Activated CD4-positive, alpha-beta memory T cell treated with anti-CD3 and anti-CD28 coated beads for 36 hours (primary cell): ENCODE measurements at places on chromosomes 3 and 15. TPM values are rescaled to one million over a fixed set of nuclear protein-coding genes. Genes with fewer than 3 reads are reported as not detected.

DNA sequence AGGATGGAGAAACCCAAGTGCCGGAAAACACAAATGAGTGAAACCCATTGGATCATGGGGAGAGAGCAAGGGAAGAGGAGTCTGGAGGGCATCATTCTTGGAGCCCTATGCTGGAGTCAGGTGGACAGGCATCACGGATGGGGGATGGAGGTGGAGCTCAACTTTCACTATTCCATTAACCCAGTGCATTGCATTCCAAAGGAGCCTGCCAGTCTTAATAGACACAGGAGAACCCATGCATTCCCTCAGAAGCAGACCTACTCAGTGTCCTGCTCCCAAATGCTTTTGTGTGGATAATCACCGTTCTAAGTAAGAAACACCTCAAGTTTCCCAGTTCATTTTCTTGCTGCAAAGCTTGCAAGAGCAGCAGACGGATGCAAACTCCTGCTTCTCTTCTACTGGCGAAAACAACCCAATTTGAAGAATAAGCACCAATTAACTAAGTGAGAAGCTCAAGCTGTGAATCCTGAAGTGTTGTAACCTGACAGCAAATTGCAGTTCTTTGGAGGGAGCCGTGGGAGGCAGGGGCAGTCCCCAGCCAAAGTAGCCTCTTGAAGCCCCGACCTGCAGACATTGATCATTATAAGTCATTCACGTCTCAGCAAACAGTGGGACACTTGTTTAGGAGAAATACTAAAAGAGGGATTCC, 25.3 kb downstream of the SEMA5B start:
- no peak for DNase-seq

GRCh38 chr15:71304681-71305080, 189.4 kb downstream of the THSD4 start:
- no peak for DNase-seq

Gene KCNH8
- not detected for total RNA-seq

- peak; percentile 60 for DNase-seq
Observed at GRCh38 chr3:107846279-107846852, 244.5 kb downstream of the CD47 start.

GRCh38 chr15:27903405-27903804, 195.7 kb downstream of the OCA2 start:
- no peak for DNase-seq

Gene ZNF80
- 0.33 TPM for total RNA-seq

DNA sequence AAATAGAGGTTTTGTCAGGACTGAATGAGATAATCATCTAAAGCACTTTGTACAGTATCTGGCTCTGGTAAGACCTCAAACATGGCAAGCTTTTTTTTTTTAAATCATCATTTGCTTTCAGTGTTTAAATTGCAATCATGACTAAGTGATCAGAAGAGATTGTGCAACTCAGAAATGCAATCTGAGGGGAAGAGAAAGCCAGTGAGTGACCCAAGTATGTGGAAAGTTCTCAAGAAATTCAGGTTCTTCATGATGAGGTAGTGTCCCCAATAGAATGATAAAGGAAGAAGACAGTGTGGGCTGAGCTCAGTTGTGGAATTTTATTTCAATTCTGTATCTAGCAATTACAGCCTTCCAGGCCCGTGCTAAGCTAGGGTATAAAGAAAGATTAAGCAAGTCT, 132.2 kb upstream of the TBC1D5 start:
- DNase-seq = no peak

DNA sequence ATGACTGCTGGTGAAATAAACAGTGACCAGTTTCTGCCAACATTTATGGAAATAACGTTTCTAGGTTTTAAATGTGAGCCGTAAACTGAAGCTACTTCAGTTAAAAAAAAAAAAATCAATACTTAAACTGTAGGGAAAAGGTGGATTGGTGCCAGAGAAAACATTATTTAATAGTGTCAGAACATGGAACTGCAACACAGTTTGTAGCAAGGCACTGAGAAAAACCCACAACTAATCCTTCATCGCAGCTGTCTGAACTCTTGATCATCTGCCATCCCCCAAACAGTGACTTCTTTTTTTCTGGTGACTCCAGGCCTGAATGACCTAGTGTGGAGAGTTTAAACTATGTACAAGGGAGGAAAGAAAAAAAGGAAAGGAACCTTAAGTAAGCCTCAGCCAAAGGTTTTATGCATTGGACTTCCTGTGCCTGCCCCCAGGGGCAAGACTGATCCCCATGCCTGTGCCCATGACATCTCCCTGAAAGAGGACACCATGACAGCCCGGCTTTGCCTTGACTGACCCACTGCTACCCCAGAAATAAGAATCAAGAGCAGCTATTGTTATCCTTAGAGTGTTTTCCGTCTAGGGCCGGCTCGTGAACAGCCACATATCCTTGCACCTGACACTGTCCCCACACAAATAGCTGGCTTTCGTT, 33.1 kb downstream of the CRTAP start:
- DNase-seq = no peak

DNA sequence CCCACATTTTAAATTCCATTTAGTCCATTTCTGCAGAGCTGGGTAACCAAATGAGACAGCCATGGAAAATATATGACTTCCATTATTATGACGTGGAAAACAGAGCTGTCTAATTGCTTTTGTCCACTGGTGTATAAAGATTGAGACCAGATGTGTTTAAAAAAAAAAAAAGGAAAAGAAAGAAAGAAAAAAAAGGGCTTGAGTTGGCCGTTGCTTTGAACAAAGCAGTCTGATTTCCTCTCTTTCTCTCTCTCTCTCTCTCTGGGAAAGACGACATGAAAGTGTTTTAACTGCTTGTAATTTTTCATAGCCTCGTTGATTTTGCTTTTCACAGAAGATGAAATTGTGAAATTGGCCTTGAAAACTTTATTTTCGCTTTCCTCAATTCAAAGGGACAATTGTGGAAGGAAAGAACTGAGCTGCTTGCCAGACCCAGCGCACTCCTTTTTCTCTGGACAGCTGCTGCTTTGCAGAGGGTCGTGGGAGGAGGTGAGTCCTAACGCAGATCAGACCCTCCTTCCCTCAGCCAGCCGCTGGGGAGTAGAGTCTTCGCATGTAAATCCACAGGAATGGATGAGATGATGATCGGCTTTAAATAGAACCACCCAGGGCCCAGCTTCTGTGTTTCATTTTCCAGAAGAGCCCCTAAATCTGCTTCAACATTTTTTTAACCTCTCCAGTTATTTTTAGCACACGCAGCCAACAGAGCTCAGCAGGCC, 42.8 kb upstream of the UBE2E1 start:
- DNase-seq = no peak

GRCh38 chr15:70337277-70338186, 239.8 kb upstream of the TLE3 start:
- no peak for DNase-seq

DNA sequence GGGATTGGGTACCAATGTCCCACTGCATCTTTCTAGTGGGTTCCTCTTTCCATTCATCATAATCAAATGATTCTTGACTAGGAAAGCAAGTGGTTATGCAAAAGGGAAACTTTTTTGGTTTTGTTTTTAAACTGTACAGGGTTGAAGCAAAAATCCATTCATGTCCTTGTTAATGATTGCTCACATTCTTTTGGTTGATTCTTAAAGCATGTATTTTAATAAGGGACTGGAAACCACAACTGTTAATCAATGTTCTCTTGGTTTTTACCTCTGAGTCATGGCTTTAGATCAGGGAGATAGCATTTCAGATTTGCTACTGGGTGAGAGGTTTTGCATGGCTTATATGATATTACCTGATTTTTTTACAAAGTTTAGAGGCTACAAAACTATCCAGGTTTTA, 371.7 kb upstream of the RGMA start:
- no peak for DNase-seq

Gene KBTBD8
- 15.5 TPM for total RNA-seq

DNA sequence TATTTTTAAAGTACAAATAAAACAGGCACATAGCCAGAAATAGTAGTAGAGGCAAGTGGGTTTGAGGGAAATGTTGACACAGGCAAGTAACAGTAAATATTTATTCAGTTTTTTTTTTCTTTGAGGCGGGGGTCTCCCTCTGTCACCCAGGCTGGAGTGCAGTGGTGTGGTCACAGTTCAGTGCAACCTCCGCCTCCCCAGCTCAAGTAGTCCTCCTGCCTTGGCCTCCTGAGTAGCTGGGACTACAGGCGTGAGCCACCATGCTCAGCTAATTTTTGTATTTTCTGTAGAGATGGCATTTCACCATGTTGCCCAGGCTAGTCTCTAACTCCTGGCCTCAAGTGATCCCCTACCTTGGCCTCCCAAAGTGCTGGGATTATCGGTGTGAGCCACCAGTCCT, 43.5 kb downstream of the PHLDB2 start:
- DNase-seq = no peak

- no peak for DNase-seq
Observed at GRCh38 chr3:6079011-6079410, 781.9 kb upstream of the GRM7 start.

GRCh38 chr3:132268956-132269355, 48.3 kb upstream of the ACP3 start:
- DNase-seq = no peak

GRCh38 chr3:56694867-56695683, 12.0 kb upstream of the TASOR start:
- no peak for DNase-seq

Gene OR5K1
- total RNA-seq = not detected

Gene ADAMTS17
- 0.99 TPM for total RNA-seq

DNA sequence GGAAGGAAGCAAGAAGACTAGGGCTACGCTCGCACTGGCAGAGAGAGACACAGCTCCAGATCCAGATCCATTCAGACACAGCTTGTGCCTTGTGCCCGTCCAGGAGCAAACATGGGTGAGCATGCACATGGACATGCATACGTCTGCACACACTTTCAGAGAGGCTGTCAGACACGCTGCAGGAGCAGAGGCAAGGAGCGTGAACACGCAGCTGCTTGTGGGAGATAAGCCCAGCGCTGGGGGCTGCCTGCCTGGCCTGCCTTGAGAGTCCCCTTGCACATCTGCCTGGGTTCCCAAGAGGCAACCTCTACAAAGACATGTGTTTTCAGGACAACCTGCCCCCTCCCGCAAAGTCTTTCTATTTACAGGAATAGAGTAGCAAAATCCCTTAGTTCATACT, 13.6 kb upstream of the BAHD1 start:
- no peak for DNase-seq

Gene LEKR1
- total RNA-seq = 0.56 TPM

GRCh38 chr3:77081240-77081661, 41.4 kb downstream of the ROBO2 start:
- no peak for DNase-seq

Gene GNB4
- 0.59 TPM for total RNA-seq

GRCh38 chr15:40029979-40030893, 8.7 kb downstream of the SRP14 start:
- peak; percentile 42 for DNase-seq

DNA sequence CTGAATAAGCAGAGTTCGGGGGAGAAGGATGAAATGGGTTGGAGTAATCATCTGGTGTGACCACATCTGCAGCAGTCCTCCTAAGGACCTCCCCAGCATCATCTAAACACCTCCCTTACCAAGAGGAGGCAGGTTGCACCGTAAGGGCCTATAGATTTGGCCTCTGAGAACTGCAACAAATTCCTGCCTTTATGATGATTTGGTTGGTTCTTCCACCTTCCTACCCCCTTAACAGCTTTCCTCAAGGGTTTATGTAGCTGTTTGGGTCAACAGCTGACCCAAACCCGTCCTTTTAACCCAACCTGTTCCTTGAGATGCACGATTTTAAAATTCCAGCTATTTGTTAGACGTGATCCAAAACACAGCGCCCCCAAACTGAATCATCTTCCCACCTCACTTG, 58.2 kb downstream of the AAGAB start:
- no peak for DNase-seq
